ENCODE measurements at places on chromosomes 2 and 18.

DNA sequence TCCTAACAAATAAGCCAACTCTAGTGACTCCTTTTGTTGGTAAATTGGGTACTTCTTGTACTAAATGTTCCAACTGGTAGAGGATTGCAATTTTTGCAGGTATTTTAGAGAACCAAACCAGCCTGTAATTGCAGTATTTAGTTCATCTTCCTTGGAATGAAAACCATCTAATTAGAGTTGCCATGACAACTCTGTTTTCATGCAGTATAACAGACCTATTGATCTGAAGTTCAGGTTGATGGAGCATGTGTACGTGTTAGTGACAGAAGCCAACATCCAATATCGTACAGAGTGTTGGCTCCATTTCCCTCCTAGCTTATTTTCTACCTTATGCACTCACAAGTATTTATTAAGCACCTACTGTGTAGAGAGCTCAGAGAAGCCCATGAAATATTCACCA, 176.3 kb upstream of the FOSL2 start:
- no peak for DNase-seq

GRCh38 chr2:184141866-184142265, 456.5 kb upstream of the ZNF804A start:
- DNase-seq = no peak

DNA sequence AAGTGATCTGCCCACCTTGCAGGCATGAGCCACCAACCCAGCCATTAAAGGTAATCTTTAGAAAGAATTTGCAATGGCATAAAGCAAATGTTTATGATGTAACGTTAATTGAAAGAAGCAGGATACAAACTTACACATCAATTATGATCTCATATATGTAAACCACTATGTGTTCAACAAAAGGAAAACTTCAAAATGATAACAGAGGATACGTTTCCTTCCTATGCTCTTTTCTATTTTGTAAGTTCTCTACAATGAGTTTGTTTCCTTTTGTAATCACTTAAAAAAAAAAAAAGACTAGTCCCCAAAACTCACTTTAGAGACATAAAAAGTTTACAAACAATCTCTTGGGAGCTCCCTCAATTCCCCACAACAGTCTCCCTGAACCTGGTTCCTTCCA, 1.4 kb downstream of the C2orf81 start:
- no peak for DNase-seq

GRCh38 chr2:177353187-177353478, 39.4 kb upstream of the AGPS start:
- no peak for DNase-seq

GRCh38 chr18:22609642-22610041, 191.9 kb upstream of the CTAGE1 start:
- DNase-seq = no peak

GRCh38 chr2:25168256-25169072, at the start of gene POMC:
TSS of gene POMC (minus strand) at chr2:25168580. CDS start at chr2:25164772, 3,808 bp downstream.
- no peak for DNase-seq

DNA sequence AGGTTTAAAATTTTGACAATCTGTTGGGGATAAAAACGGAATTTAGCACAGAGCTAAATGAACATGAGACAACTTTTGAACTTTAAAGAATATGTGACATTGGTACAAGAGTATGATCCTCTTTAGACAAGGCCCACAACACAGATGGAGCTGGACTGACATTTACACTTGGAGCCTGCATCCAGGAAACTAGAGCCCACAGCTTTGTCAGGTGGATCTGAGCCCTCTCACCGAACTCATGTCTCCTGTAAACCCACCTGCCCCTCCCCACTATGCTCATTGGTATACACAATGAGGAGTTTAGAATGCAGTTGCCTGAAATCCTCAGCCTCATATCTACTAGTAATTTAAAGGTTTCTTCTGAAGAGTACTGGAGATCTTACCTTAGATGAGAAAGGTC, 22.1 kb upstream of the ACAA2 start:
- DNase-seq = no peak

DNA sequence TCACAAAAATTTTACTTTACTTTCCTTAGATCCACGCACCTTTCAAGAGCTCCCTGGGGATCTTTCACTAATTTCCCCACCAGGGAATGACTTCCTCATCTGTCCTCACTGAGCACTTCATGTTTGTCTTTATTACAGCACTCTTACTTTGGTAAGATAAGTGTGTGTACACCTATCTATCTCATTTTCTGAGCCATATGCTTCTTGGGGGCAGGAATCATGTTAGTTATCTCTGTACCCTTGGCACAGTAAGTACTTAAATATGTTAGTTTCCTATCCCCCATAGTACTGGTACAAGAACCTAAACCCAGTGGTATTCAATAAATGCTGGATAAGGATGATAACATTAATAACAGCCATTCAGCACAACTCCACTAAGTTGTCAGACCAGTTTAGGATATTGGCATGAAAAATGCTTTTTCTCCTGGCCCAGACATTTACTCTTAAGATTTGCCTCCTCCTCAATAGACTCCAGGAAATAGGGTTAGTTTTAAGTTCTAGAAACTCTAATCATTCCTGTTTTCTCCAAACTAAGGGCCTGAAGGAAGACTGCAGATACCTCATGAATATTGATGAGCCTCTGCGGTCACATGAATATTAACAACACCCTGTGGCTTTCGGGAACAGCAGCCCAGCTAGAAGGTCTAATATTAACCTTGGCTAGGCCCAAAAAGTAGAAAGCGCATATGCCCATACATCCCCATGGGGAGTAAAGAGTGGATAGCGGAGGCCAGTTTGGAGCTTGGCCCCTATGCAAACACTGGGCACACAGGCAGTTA, 38.2 kb downstream of the NHEJ1 start:
- DNase-seq = no peak

DNA sequence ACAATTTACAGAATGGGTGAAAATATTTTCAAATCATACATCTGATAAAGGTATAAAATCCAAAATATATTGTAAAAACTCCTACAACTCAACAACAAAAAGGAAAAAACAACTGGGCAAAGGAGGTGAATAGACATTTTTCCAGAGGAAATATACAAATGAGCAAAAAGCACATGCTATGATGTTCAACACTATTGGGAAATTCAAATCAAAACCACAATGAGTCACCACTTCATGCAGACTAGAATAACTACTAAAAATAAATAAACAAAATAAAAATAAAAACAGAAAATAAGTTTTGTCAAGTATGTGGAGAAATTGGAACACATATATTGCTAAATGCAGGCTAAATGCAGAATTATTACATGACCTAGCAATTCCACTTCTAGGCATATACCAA, 120.9 kb downstream of the FSIP2 start:
- DNase-seq = no peak

- DNase-seq = no peak
These were observed 197.5 kb downstream of the PIEZO2 start for GRCh38 chr18:10951631-10952544.

DNA sequence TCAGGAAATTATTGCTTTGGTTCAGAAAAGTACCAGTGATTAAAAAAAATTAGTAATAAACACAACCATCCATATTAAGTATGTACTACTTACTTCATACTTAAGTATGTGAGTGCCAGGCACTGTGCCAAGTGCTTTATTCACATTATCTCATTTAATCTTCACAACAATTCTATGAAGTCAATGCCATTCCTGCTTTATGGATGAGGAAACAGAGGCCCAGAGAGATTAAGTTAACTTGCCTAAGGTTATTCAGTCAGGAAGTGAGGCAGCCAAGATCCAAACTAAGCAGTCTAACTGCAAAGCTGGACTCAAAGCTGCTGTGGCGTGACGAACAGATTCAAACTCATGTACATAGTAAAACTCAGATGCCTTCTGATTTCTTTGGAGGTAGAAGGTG, 22.3 kb downstream of the DTNB start:
- no peak for DNase-seq

- no peak for DNase-seq
These were observed 239.5 kb upstream of the SALL3 start for GRCh38 chr18:78739882-78740677.

DNA sequence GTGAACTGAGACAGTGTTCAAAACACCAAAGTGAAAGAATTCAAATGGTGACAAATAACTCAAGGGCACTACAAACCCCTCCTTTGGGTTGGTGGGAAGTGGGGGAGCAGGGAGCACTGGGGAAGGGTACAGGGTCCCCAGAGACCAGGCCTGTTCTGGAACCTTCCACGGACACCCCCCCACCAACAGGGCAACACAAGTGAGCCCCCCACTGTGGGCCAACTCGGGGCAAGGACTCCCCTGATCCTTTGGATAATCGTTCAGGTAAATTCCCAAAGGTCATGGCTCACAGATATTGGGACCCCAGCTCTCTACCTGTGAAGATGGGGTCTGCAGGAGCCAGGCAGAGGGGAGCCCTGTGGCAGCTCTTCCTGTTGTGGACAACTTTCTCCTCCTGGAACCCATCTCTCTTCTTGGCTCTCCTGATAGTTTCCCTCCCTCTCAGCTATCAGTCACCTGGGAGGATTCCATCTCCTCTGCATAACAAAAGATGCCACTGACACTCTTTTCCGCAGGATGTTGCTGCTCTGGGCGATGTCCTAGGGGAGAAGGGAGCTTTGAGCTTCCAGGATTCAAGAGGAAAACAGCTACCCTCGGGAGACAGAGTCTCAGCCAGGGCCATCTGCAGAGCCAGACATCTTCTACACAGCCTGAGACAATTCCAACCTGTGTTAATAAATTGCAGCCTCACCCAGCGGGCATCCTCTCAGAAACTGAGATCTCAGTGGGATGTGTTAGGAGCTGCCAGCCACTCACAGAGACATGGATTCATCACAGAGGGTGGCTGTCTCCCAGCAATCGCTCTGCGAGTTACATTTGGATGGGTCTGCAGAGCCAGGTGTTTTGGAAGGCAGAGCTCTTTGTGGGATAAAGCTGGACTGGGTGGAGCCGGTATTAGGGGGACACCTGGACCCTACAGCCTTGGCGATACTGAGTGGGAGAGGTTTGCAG, 35.4 kb downstream of the MBP start:
- DNase-seq = peak; percentile 57

DNA sequence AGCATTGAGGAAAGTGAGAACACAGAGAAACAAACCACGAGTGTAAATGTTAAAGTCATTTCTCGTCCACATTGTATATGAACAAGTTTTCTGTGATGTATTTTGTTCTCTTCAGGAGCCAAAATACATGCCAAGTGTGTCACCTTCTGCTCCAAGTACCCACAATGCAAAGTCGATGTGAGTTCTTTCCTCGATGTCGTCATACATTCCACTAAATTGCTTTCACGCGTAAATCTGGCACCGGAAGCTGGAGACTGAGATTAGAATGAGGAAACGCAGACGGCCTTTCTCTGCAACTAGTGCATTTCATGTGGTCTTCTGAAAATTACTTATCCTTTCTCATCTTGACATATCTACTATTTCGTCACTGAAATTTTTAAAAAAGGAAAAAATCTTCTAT, 118.5 kb upstream of the SALL3 start:
- DNase-seq = no peak

- no peak for DNase-seq
These were observed 60.6 kb downstream of the ITGA4 start for GRCh38 chr2:181517685-181518301.
